Choroid plexus epithelial cell (primary cell): ENCODE measurements at places on chromosomes 5 and 9.
A peak's percentile ranks its signal among the peaks of the same experiment; 100 is the strongest.

- no peak for DNase-seq
These were observed 141.2 kb upstream of the SLC28A3 start for GRCh38 chr9:84481636-84482218.

DNA sequence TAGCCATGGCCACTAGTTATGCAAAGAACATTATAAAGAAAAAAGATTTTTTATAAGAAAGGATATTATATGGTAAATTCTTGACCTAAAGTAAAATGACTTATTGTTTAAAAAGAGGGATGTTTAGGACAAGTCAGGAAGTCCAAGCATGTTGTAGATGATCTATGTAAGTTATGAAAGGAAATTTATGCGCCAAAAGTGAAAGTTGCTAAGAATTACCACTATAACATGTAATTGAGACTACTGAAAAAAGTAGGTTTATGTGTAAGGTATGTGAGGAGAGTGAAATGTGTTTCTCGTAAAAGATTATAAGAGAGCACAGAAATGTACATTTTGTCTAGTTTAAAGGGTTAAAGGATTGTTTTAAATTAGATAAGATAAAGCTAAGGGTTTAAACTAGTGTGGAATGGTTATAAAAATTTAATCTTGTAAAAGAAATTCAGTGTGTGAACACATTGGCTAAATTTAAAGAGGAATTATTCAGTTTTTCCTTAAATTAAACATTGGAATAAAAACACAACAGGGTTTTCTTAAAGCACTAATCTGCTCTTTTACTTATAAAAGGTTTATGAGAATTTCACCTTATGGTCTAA lies 1100.4 kb upstream of the EDIL3 start:
- DNase-seq, result no peak

DNA sequence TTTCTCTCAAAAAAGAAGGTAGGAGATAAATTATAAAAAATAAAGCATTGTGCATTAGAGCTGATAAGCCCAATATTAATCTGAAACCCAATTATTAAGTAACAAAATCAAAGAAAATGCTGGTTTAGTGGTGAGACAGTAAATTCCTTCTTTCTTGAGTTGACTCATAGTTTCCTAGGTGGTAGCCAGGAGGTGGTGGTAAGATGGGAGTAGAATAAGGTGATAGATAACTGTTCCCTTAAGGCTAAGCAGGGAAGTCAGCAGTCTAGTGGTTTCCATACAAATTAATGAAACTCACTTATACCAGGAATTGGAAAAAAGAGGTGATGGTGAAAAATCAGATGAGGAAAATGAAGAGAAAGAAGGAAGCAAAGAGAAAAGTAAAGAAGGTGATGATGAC lies 23.2 kb downstream of the LYSMD3 start:
- peak; percentile 16 for DNase-seq

GRCh38 chr5:82861701-82862100 lies 215.5 kb downstream of the TMEM167A start:
- peak; percentile 26 for DNase-seq

- peak; percentile 5 for DNase-seq
These were observed 113.4 kb upstream of the CCNH start for GRCh38 chr5:87526131-87526530.

DNA sequence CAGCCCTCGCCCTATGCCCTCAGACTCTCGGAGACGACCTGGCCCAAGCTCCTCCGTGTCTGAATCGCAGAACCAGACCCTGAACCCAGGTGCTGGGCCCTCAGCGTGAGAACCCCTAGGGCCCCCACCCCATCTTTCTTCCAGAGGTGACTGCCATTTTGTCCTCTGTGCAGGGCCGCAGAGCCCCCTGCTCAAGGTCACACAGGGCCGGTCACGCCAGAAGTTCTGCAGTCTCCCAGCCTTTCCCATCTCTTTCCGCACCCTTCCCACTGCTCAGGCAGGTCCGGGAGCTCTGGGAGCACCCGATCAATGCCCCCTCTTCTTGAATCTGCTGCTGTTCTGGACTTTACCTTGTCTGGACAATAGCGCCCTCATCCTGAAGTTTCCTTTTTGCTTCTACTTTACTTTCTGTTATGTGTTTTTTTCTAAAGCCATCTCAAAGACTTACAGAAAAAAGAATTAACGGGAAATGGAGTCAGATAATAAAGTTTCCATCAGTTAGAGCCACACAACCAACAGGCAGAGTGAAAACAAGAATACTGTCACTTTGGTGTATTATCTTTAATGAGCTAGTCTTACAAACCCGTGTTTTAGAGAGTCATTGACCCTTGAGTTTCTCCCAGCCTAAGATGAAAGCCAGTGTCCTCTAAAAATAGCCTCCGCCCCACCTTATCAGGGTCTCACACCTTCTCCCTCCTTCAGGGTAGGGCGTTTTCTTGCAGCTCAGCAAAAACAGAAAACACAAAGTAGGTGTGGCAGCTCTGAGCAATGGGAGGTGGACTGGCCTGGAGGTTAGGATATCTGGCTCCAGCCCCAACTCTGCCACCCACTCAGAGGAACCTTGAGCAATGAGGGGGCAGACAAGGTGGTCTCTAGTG lies 1.8 kb downstream of the TMOD1 start:
- no peak for DNase-seq

- DNase-seq, result no peak
These were observed 1318.8 kb upstream of the ACO1 start for GRCh38 chr9:31065691-31066090.

- DNase-seq, result peak; percentile 66
These were observed 77.7 kb downstream of the ZNF354C start for GRCh38 chr5:179137643-179138567.

- DNase-seq, result no peak
These were observed 274.1 kb downstream of the DENND1A start for GRCh38 chr9:123655681-123656423.

- DNase-seq, result no peak
These were observed 18.2 kb upstream of the IL7R start for GRCh38 chr5:35838370-35839042.

DNA sequence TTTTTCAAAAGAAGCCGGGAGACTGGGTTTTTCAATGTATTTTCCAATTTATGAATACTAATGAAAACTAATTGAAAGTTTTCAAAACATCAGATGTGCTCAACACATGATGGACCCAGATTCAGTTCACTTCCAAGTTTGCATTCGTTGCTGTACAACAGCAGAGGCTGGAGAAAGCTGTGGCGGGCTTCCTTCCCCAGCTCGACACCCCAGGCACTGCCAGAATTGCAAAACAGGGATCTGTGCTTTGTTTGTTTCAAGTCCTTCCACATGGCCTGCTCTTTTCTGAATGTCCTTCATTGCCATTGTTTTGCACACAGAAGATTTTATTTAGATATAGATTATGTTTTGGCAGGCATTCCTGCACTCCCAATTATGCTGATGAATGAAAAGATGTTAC lies 30.3 kb upstream of the INSYN2B start:
- DNase-seq, result no peak

- no peak for DNase-seq
These were observed 46.8 kb upstream of the HAPLN1 start for GRCh38 chr5:83767409-83767992.

GRCh38 chr9:127092041-127092608 lies 30.3 kb downstream of the ANGPTL2 start:
- peak; percentile 57 for DNase-seq

GRCh38 chr5:143318833-143319232 lies 84.7 kb downstream of the NR3C1 start:
- DNase-seq, result no peak

- DNase-seq, result no peak
These were observed 196.3 kb downstream of the ERCC6L2 start for GRCh38 chr9:96071815-96072124.
